Spinal cord (tissue), 10 donors: ENCODE measurements at places on chromosomes 5 and 9.

DNA sequence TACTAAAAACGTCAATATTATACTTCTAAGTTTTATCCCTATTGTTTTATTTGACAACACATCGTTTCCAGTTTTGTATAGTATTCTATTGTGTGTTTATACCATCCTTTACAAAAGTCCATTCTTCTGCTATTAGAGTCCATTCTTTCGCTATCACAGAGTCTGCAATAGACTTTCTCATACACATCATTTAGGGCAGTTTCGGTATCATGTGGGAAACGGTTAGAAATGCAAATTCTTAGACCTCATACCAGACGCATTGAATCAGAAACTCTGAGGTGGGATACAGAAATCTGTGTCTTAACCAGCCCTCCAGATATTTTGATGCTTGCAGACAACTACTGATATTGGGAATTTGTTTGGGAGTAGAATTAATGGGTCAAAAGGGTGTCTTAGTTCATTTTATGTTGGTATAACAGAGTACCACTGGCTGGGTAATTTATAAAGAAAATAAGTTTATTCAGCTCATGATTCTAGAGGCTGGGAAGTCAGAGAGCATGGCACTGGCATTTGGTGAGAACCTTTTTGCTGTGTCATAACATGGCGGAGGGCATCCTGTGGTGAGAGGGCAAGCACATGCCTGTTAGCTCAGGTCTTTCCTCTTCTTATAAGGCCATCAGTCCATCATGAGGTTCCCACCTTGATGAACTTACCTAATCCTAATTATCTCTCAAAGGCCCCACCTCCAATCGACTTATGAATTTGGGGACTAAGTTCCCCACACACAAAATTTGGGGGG, 21.1 kb downstream of the CARTPT start:
- no peak for DNase-seq

GRCh38 chr5:14712666-14713065, 48.1 kb downstream of the OTULIN start:
- no peak for DNase-seq

GRCh38 chr5:97229196-97229595, 46.1 kb upstream of the RIOK2 start:
- DNase-seq: no peak

DNA sequence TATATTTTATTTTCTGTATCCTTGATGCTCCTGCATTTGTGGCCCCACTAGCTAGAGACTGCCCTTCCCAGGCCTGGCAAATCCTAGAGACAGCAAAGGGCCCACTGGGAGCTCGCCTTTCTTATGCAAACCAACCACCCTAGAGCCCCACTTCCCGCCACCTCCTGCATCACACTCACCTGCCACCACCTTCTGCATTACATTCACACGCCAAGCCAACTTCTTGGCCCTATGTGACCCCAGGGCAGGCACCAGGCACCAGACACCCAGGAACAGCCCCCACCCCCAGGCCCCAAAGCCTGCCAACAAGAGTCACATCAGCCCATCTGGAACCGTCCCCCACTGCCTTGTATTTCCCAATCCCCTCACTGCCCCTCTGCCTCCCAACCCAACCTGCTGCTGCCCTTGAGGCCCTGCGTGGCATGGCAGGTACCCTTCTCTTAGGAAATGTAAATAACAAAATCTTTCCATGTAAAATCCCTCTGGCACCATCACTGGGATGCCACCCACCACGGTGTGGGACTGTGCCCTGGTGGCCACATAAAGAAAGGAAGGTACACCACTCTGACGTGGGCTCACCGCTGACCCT, 22.0 kb downstream of the ROR2 start:
- DNase-seq: no peak

DNA sequence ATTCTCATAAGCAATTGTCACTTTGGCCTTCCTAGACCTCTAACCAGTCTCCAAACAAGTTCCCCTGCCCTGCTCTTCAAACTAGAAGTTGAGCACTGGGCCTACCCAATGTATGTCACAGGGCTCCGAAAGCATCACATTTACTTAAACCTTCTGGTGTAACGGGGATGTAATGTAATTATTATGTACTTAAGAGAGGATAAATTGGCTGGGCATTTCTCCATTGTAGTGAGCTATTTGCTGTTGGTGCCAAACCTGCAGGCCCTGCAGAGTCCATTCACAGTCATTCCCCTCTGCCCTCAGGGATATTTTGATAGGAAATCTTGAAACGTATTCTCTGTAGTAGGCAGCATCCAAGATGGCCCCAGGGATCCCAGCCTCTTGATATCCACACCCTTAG, 64.2 kb upstream of the GNE start:
- DNase-seq: no peak
